AML-193 (cell line): ENCODE measurements at places on chromosomes 5 and 9.
A peak's percentile ranks its signal among the peaks of the same experiment; 100 is the strongest.

GRCh38 chr9:125950880-125951471 is 203.8 kb downstream of the PBX3 start:
- DNase-seq: no peak

GRCh38 chr5:81302596-81302995 is 1.2 kb downstream of the ZCCHC9 start:
- no peak for DNase-seq

GRCh38 chr9:136079916-136080246 is 15.2 kb downstream of the NACC2 start:
- no peak for DNase-seq

DNA sequence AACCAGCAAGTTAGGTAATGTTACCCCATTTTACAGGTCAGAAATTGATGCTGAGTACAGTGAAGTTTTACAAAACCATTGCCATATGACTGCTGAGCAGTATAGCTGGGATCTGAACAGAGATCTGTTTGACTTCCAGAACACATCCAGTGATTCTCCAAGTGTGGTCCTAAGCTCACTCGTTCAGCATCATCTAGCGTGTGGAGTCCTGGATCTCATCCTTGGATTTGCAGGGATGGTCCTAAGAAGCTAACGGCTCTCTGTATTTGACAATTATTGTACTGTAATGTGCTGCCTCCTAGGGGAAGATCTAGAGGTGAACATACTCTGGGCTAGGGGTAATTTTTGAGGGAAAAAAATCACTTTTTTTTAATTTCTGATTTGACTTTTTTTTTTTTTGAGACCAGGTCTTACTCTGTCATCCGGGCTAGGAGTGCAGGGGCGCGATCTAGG is 1.4 kb downstream of the SLC26A2 start:
- peak; percentile 56 for DNase-seq

GRCh38 chr9:37976714-37977477 is 73.0 kb upstream of the SLC25A51 start:
- no peak for DNase-seq

GRCh38 chr5:16489322-16489791 is 23.8 kb upstream of the ZNF622 start:
- peak; percentile 24 for DNase-seq

DNA sequence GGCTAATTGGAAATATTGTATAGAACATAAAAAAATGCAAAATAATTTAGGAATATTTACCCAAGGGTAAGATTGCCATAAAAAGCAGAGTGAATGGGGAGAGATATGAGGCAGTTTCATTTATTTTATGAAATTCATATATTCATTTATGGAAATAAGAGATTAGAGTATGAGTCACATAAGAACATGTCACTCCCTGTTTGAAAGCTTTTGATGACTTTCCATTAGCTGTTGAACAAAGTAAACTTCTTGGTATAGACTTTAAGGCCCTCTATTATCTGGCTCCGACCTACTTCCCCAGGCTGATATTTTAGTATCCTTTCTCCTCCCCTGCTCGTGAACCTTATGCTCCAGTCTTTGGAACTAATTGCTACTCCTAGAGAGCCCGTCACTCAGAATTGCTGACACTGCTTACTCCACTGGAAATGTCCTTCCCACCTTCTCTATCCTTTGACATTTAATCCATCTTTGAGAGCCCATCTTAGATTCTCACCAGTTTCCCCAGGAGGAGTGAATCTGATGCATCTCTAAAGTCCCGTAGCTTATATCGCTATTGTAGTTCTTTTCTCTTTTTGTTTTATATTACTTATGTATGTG is 8.9 kb upstream of the ACTBL2 start:
- no peak for DNase-seq
